Neural progenitor cell (in vitro differentiated cells): ENCODE measurements at places on chromosomes 1 and 21. TPM values are rescaled to one million over a fixed set of nuclear protein-coding genes. Genes with fewer than 3 reads are reported as not detected.

PIGV gene
- total RNA-seq = 19.4 and 19.7 TPM in 2 replicates

NLRP3 gene
- total RNA-seq = 0.09 and 2.6 TPM in 2 replicates

- H3K36me3 ChIP-seq = no peaks in the 10 kb centered on the region
- H3K27ac ChIP-seq = no peak overlapping the region
- H3K4me1 ChIP-seq = peaks cover 3% of the 10 kb centered on the region
- H3K4me3 ChIP-seq = no peak overlapping the region
- H3K27me3 ChIP-seq = no peaks in the 10 kb centered on the region
Observed at GRCh38 chr1:89363196-89363595, 663 bp upstream of the GBP6 start.

- peaks cover 87% of the 10 kb centered on the region for H3K27me3 ChIP-seq
- peaks cover 47% of the 10 kb centered on the region for H3K4me1 ChIP-seq
- peak overlapping the region; percentile 53 for H3K4me3 ChIP-seq
Observed at GRCh38 chr21:41763398-41763931, 3.4 kb downstream of the RIPK4 start.

GRCh38 chr1:215003686-215004085 is 78.9 kb upstream of the KCNK2 start:
- DNase-seq = no peak
- H3K4me1 ChIP-seq = no peaks in the 10 kb centered on the region
- H3K36me3 ChIP-seq = no peaks in the 10 kb centered on the region
- H3K27ac ChIP-seq = no peak overlapping the region
- no peaks in the 10 kb centered on the region for H3K27me3 ChIP-seq

DNA sequence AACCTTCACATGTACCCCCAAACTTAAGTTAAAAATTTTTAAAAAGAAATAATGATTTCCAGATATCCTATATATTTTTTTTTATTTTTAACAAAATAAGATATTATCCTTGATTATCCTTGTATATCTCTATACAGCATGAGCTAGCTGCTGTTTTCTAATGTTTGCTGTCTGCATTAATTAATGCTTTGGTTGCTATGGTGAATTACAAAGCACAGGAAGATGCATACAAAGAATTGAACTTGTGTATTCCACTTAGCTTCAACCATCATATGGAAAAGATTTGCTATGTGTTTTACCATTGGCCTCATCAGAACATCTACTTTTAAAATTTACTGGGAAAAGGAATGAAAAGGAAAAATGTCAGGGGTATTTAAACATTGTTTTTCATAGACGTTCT is 35.4 kb downstream of the VPS45 start:
- DNase-seq = no peak
- H3K27ac ChIP-seq = no peak overlapping the region
- H3K27me3 ChIP-seq = no peaks in the 10 kb centered on the region
- no peaks in the 10 kb centered on the region for H3K4me1 ChIP-seq

DNA sequence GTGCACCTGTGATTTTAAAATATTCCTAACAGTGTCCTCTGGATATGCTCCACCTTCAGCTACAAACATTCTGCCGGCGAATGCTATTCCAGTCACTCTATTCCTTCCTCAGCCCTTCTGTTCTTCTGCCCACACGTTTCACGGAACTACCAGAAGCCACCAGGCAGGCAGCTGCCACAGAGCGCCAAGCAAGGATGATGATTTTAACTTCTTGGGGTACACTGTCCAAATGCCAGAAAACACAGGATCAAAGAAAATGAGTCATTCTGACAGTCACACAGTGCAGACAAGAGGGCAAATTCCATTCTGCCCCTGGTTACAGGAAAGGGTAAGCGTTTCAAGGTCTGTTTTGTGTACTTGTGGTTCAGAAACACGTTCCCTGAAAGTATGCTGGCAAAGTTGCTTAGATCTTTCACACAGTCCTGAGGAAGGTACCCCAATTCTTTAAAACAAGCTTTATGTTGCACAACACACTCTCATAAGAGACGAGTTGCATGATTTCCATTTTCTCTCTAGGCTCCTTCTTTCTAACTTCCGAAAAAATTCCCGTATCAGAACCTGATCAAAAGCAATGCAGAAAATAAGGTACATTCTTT is 508.3 kb upstream of the PKN2 start:
- no peak overlapping the region for H3K4me3 ChIP-seq
- H3K27me3 ChIP-seq = no peaks in the 10 kb centered on the region
- no peak for DNase-seq
